ENCODE measurements at places on chromosomes 5 and 9.

DNA sequence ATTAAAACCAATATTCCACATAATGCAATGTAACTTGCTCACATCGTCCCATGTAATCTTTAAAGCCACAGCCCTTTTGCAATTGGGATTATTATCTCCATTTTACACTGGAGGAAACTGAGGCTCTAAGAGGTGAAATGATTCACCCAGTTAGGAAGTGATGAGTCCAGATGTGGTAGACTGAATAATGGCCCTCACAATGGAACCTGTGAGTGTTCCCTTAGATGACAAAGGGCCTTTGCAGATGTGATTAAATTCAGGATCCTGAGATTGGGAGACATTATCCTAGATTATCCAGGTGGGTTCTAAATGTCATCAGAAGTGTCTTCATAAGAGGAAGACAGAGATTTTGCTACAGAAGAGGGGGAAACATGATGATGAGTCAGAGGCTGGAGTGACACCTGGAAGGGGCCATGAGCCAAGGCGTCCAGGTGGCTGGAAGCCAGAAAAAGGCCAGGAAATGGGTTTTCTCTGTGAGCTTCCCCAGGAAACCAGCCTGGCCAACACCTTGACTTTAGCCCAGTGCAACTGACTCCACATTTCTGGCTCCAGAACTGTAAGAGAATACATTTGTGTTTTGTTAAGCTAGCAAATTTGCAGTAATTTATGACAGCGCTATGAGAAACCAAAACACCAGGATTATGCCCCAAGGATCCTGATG lies 139.1 kb downstream of the KCNIP1 start:
- DNase-seq: no peak

DNA sequence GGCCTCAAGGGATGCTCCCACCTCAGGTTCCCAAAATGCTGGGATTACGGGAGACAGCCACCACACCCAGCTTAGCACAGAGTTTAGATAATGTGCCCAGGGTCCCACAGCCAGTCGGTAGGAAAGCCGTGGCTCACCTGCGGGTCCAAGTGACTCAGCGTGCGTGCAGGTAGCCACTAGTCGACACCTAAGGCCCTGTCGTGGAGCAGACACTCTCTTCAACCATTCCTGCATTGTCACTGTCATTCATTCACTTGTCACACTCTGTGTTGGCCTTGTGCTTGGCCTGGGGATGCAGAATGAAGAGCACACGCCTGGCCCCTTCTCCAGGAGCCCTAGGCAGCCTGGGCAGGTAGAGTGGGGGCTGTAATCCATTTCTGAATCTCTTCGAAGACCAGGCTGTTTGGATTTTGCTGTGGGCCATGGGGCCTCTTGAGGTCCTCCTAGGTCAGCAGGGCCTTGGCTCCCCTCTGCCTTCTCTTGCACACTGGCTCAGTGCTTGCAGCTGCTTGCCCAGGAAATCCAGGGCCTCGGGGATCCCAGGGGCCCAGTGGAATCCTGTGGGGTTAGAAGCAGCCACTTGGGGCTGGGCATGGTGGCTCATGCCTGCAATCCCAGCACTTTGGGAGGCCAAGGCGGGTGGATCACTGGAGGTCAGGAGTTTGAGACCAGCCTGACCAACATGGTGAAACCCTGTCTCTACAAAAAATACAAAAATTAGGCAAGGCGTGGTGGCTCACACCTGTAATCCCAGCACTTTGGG lies 6.1 kb upstream of the AIF1L start:
- no peak for DNase-seq

DNA sequence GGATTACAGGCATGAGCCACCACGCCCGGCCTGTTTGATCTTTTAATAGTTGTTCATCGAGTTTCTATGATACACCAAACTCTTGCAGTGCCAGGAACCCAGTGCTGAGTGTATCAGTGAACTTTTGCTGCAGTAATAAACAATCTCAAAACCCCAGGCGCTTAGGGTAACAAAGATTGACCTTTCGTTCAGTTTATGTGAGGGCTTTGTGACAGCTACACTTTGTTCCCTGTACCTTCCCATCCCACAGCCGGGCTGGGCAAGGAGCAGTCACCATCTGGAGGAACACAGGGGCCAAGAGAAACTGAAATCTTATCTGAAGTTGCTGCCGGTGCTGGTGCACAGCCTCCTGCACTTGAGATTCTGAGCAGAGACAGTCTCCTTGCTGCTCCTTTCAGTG lies 17.2 kb upstream of the WNK2 start:
- DNase-seq: no peak

- DNase-seq: no peak
Observed at GRCh38 chr9:91157883-91158282, 203.8 kb downstream of the AUH start.

DNA sequence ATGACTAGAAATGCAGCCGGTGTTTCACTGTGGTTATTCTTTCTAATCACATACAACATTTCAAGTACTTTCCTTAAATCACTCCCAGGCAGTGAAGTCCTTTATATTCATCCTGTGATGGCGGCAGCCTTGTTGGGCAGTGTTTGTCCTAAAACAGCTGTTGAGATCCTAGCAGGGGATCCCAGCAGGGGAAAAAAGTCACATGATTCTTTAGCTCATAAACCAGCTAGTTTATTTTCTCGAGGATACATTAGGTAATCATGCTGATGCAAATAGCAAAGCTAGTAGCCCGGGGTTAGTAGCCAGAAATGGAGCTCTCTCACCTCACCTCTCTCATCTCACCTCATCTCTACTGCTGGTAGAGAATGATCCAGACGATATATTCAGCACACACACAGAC lies 70.5 kb downstream of the FOXD1 start:
- no peak for DNase-seq

DNA sequence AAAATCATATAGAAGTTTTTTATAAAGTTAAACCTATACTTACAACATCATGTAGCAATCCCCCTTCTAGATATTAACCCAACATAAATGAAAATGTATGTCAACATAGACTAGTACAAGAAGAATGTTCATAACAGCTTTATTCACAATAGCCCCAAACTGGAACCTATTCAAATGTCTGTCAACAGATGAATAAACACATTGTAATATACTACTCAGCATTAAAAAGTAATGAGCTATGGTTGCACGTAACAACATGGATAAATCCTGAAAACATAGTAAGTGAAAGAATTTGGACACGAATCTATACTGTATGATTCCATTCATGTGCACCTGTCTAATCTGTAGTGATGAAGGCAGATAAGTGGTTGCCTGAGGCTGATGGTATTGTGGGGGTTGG lies 73.9 kb downstream of the CSNK1G3 start:
- no peak for DNase-seq

DNA sequence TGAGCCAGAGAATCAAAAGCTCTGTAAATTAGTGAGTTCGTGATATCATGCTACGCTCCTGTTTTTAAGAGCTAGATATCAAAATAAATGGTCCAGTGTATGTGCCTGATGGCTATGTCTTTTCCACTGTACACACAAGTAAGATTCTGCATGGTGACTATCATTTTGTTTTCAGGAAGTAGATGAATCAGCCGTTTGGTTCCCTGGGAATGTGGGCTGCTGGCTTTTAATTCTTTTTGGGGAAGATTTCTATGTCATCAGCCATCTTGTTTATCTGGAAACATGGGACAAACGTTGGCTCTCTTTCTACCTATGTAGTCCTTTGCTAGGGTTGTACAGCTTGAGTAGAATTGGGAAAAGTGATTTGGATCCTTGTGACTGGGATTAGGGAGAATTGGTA lies 126.7 kb downstream of the GRIA1 start:
- DNase-seq: no peak

DNA sequence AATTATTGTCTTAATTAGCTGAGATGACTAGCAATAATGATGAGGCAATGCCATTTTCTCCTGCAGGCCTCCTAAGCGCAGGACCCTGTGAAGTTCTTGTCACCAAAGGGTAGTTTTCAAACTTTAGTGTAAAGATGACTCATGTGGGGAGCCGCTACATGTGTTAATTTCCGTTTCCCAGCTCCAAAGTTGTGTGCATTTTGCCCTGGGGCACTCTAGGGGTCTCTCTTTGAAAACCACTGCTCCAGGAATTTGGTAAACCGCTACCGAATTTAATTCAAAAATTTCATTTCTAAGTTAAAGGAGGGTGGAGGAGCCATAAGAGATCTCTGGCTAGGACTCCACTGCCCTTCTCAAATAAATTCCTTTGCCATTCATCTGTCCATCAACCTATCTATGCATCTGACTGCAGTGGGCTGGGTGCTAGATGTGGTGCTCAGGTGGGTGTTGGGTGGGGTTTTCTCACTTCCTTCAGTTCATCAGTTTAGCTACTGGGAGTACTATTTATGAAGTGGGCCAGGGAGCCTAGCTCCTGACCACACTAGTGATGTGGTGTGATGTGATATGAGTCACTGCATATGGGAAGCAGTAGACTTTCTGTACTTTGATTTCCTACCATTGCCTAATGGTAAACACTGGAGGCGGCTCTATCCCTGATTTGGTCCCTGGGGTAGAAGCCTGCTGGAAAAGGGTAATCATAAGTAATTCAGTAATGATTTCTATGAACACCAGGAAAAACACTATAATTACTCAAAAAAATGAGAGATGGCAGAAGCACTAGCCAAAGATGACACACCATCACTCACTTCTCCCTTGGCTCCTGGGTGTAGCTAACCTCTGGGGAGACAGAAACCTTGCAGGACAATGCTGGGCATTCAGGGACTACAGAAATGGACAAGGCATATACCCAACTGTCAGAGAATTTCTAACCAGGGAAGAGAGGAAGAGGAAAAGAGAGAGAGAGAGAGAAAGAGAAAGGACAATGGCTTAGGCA lies 4.0 kb upstream of the ZSWIM6 start:
- DNase-seq: peak; percentile 61

GRCh38 chr9:115015018-115015635 lies 84.7 kb upstream of the TNFSF8 start:
- no peak for DNase-seq

DNA sequence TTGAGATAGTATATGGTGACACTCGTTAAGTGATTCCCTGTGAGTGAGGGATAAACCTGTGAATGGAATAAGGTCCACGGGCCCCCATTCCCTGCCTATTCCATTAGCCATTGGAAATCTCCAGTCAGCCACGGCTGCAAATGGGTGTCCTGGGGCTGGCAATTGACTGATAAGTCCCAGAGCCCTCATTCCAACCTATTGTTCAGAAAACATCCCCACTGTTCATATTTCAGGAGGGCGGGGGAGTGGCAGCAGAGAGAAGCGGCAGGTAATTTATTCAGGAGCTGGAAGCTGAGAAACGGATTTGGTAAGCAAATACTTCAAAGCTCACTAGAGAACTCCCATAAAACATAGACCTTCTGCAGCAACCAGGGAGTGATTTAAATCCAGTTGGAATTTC lies 42.0 kb downstream of the TMEM174 start:
- no peak for DNase-seq

DNA sequence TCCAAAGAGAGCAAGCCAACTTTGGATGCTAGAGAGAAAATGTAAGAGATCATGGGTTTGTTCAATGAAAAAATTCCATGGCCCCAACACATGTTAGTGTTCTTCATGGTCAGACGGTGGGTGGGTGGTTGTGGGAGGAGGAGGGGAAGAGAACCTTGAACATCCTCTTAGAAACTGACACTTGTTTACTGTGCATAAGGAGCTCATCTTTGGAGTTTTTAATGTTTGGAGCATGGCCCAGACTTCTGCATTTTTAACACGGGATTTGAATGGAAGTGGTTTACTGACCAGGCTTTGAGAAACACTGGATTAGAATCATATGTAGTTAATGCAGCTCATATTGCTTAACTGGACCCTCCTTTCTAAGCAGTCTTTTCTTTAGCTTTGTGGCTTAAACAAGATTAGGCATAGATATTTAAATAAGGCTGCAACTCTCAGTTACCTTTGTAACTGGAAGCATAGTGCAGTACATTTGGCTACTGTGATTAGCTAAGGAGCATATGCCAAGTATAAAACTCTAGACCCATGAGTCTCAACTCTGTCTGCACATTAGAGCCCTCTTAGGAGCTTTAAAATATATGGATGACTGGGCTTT lies 60.1 kb downstream of the FOCAD start:
- no peak for DNase-seq

- no peak for DNase-seq
Observed at GRCh38 chr5:114184006-114184405, 177.9 kb upstream of the KCNN2 start.

- DNase-seq: peak; percentile 28
Observed at GRCh38 chr5:55308254-55308836, 556 bp downstream of the MTREX start.

GRCh38 chr5:172276214-172276613 lies 7.3 kb downstream of the UBTD2 start:
- DNase-seq: no peak

GRCh38 chr9:133703591-133704399 lies 34.4 kb downstream of the SARDH start:
- DNase-seq: peak; percentile 79

- DNase-seq: no peak
Observed at GRCh38 chr5:153122403-153122802, 368.1 kb upstream of the GRIA1 start.

DNA sequence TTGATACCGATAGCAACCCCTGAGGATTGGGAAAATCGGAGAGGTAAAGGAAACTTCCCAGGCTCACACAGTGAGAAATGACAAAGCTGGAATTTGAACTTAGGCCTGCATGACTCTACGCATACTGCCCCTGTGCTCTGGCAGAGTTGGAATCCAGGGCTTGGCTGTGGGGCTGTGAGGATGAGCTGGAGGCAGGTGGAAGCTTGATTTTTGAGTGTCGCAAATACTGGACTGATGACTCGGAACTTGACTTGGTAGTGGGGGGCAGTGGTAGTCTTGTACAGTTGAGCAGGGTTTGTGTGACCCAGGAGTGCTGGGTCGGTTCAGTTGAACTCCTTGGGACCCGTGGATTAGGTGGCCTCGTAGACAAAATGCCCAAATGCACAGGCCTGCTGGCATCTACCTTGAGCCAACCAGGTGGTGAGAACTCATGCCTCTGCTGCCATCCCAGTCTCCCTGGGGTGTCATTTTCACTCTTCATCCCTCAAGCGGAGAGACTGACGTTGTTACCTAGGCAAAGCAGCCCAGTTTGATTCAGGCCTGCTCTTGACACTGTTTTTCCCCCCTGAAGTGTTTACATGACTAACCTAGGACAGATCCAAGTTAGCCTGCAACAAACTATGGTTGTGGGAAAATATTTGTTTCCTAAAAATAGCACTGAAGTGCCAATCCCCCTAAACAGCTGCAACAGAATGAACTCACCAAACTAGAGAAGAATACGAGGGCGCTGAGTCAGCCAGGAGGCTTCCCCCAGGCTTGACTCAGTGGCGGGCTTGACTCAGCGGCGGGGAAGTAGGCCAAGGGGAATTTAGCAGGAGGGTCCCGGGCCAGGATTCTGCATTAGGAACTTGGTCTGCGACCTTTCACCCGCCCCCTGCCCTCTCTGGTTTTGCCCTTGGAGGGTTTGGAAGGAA lies 45.7 kb upstream of the ORM1 start:
- DNase-seq: no peak
